ENCODE measurements at places on chromosomes 6 and 20. TPM values are rescaled to one million over a fixed set of nuclear protein-coding genes. Genes with fewer than 3 reads are reported as not detected.

DNA sequence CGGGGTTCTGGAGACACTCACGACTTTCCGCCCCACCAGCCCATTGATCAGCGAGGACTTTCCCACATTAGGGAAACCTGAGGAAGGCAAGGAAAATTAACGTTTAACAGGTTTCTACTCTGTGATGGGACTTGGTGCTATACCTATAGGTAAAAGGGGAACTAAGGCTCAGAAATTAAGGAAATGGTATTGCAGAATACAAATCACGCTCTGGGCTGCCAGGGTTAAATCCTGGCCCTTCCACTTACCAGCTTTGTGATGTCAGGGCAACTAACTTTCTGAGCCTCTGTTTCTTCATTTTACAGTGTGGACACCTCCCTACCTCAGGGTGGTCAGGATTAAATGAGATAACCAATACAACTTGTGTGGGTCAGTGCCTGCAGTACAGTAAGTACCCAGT lies 8.8 kb downstream of the GNL1 start:
- no peak for DNase-seq

- no peak for DNase-seq
Observed at GRCh38 chr6:137044366-137045221, at the start of gene IL20RA. Gene IL20RA (minus strand): TSS chr6:137044965. CDS start chr6:137044728, 237 bp downstream.

MACROD2 gene
- 0.86 TPM for total RNA-seq

- DNase-seq = no peak
Observed at GRCh38 chr20:34201531-34201930, 39.7 kb upstream of the ASIP start.

DNA sequence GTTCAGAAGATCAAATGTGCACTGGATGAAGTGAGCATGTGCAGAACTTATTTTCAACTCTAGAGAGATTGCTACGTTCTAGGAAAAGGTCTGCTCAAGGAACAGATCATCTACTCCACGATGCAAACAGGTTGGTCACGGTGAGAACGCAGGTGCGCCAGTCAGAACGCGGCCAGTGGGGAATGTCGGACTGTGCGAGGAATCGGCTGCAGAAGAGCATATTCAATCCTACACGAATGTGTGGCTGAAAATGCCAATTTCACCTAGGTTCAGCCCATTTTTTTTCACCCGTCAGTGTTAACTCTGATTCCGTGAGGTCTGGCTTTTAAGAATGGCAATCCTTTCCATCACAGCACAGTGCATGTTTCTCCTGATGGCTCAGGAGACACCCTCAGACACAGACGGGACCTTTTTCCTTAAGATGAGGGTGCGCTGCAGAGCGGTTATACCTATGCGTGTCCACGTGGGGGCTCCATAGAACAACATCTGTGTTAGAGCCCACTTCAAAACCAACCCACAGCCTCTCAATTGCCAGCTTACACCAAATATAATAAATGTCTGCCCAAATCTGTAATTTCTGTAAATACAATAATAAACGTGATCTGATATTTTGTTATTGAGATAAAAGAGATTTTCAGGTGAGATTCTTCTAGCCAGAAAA lies 250.4 kb downstream of the FOXA2 start:
- peak; percentile 3 for DNase-seq

GRCh38 chr20:13824459-13824858 lies 39.6 kb downstream of the NDUFAF5 start:
- DNase-seq = no peak

DNA sequence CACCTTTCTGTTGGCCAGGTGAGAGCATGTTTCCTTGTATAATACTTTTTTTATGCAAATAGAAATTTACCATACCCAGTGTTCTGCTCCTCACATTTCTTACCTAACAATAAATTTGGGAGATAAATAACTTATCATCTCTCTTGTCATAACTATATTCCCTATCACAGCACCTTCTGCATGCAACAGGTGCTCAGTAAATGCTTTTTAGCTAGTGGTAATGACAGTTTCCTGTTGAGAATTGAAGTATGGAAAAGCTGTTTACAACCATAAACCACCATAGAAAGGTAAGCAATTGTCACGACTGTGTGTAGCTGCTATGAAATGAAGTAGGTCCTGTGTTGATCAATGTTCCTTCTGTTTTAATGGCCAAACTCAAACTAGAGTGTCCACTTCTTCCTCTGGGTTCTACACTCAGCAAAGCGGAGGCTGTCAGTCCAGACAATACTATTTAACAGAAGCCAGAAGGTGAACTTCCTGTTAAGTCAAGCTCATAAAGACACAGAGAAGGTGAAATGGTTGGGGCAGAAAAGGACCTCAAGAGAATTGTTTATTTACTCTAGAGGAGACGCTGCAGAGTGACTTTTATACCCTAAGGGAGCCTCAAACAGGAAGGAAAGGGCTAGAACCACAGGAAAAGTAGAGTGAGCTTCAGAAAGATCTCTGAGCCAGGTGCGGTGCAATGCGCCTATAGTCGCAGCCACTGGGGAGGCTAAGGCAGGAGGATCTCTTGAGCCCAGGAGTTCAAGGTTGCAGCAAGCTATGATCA lies 84.0 kb upstream of the SLC22A16 start:
- DNase-seq = no peak

GRCh38 chr6:159152041-159152440 lies 17.2 kb upstream of the FNDC1 start:
- no peak for DNase-seq

DNA sequence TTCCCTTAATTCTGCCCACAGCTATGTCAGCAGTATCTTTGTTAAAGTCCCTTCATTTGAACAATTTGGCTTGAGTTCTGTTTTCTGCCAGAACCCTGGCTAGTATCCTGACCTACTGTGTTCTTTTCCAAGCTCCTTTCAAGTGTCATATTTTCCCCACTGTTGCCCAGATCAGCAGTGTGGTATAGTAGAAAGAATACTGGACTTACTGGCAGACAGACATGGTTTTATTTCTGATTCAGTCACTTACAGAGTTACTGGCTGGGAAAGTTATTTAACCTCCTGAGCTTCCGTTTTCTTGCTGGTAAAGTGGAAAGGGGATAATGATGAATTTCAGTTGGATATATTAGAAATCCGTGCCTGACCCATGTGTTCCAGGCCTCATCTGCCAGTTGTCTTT lies 39.8 kb upstream of the RAB23 start:
- no peak for DNase-seq

DNA sequence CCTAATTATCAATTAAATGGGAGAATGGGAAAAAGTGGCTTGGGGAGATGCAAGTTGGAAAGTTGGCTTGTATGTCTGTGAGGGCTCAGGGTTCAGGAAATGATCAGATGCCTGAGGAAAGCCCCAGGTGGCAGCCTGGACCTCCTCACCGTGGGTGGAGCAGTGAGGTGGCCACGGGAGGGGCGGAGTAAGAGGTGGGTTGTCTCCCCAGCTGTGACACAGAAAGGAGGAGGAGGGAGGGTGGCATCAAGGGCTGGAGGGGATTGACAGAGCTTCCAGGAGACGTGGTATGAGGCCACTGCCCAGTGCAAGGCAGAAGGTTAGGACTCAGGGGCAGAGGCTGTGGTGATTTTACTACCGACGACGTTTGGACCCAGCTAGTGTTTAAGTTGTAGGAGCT lies 672.2 kb downstream of the PRKN start:
- no peak for DNase-seq

DNA sequence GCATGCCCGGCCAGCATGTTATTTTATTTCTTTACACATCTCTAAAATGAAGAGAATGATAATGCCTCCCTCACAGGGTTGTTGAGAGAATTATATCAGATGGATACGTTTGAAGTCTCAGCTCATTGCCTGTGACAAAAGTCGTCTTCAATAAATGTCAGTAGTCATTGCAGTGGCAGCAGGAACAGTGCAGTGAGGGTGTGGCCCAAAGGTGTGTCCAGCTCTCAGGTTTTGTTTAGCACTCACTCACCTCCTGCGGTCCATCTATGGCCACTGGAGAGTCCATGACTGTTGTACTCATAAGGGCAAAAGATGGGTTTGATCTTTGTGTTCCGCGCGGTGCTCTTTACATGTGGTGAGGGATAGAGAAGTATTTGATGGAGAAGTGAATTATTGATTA lies 77.2 kb upstream of the TIAM2 start:
- no peak for DNase-seq

MEI4 gene
- total RNA-seq = not detected

DNA sequence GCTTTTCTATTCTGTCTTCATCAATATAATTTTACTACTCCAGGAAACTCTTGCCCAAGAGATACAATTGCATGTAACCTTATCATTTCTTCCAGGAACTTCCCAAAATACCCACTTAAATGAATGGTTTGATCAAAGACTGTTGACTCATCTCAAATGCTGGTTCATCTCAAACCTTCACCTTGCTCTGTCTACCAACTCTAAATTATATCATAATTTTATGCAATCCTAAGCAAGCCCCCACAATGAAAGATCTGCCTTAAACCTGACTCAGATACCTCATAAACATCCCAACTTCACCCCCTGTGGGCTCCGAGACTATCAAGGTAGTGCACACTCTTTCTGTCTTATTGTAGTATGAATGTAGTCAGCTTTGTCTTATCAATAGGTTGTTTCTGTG lies 65.5 kb upstream of the GCM1 start:
- no peak for DNase-seq

DNA sequence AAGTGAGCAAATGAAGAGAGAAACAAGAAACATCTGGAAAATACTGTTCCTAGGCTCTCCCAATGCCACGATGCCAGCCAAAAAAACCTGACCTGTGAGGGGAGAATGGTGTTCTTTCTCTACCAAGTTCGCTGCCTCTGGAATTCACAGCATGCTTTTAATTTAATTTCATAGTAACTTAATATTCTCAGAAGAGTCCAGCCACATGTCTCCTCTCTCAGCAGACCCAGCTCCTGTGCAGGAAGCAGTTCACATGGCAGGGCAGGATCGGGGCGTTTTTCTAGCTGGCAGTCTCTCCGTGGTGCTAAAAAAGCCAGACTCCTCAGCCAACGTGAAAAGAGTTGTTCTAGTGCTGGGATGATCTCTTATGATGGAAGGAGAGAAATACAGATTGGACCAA lies 57.5 kb downstream of the BFSP1 start:
- no peak for DNase-seq

DNA sequence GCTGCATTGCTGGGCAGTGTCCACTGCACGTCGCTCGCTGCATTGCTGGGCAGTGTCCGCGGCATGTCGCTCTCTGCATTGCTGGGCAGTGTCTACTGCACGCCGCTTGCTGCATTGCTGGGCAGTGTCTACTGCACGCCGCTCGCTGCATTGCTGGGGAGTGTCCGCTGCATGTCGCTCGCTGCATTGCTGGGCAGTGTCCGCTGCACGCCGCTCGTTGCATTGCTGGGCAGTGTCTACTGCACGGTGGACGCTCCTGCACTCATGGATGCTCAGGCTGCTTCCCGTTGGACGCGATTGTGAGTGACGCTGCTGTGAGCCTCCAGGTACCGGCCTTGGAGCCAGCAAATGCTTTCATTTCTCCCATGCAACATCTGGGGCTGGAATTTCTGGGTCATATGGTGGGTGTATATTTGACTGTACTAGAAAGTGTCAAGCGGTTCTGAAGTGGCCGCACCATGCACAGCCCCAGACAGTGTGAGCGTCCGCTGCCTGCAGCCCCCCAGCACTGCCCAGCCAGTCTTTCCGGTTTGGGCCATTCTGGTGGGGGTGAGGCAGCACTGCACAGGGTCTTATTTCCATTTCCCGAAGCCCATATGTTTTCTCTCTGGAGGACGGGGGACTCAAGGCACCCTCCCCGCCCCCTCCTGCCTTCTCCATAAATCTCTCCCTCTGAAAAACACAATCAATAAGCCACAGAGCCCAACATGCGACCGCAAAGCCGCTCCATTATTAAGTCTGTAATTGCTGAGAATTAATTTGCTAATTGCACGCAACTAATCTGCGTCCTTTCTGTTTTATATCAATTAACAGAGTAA lies 97.4 kb downstream of the YTHDF1 start:
- DNase-seq = no peak

OR12D2 gene
- not detected for total RNA-seq

XKR7 gene
- total RNA-seq = not detected

NMBR gene
- total RNA-seq = not detected

DNA sequence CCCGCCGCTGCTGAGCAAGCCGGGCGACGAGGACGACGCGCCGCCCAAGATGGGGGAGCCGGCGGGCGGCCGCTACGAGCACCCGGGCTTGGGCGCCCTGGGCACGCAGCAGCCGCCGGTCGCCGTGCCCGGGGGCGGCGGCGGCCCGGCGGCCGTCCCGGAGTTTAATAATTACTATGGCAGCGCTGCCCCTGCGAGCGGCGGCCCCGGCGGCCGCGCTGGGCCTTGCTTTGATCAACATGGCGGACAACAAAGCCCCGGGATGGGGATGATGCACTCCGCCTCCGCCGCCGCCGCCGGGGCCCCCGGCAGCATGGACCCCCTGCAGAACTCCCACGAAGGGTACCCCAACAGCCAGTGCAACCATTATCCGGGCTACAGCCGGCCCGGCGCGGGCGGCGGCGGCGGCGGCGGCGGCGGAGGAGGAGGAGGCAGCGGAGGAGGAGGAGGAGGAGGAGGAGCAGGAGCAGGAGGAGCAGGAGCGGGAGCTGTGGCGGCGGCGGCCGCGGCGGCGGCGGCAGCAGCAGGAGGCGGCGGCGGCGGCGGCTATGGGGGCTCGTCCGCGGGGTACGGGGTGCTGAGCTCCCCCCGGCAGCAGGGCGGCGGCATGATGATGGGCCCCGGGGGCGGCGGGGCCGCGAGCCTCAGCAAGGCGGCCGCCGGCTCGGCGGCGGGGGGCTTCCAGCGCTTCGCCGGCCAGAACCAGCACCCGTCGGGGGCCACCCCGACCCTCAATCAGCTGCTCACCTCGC lies 1.5 kb downstream of the ARID1B start:
- peak; percentile 51 for DNase-seq

- DNase-seq = peak; percentile 28
Observed at GRCh38 chr6:137033828-137034227, 10.9 kb downstream of the IL20RA start.

DNA sequence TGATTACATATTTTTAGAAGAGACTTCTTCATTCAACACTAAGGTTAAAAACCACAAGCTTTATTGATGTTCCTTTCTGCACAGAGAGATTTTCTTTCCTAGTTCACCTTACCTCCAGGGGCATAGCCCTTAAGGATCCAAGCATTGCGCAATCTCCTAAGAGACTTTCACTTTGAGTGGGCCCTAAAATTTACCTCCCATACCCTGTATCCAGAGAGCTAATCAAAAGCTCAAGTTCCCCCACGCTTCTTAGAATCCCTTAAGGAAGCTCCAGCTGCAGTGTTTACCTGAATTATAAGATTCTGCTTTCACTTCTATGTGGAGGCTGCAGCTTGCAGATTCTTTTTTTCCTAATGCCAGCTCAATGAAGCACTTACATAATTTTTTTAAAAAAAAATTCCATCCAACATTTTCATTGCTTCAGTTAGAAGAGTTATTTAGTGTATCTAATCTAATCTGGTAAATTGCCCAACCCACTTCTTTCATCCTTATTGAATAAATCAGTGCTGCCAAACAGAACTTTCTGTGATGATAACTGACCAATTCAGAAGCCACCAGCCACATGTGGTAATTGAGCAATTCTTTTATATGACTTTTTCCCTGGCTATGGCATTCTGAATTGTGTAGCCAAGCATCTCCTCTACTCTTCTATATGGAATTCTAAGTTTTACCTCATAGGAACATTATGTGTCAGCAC lies 24.6 kb upstream of the SPTLC3 start:
- DNase-seq = no peak

MUC22 gene
- total RNA-seq = not detected

All from naive thymus-derived CD4-positive, alpha-beta T cell (primary cell).